ENCODE measurements at places on chromosomes 7 and 10.

DNA sequence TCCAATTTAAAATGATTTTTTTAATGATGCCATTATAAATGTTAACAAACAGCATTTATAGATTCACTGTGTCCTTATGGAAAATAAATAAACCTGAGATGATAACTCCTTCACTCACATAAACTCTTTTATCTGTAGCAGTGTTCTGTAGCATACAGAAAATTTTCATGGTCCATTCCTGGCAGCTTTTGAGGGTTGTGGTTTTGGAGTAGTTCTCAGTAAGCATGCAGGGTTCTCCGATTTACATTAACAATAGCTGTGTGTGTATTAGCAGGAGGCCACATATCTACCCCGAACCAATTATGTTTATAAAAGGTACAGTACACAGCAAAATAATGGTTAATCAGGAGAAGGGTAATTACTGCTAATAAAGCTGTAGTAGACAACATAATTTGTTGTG lies 162.7 kb downstream of the CDCA7L start:
- no peak for DNase-seq

GRCh38 chr7:42843205-42843800 lies 68.6 kb downstream of the C7orf25 start:
- no peak for DNase-seq

GRCh38 chr7:17991866-17992648 lies 35.6 kb downstream of the PRPS1L1 start:
- no peak for DNase-seq

- no peak for DNase-seq
Measured at GRCh38 chr7:17131983-17132655, 166.3 kb upstream of the AHR start.

DNA sequence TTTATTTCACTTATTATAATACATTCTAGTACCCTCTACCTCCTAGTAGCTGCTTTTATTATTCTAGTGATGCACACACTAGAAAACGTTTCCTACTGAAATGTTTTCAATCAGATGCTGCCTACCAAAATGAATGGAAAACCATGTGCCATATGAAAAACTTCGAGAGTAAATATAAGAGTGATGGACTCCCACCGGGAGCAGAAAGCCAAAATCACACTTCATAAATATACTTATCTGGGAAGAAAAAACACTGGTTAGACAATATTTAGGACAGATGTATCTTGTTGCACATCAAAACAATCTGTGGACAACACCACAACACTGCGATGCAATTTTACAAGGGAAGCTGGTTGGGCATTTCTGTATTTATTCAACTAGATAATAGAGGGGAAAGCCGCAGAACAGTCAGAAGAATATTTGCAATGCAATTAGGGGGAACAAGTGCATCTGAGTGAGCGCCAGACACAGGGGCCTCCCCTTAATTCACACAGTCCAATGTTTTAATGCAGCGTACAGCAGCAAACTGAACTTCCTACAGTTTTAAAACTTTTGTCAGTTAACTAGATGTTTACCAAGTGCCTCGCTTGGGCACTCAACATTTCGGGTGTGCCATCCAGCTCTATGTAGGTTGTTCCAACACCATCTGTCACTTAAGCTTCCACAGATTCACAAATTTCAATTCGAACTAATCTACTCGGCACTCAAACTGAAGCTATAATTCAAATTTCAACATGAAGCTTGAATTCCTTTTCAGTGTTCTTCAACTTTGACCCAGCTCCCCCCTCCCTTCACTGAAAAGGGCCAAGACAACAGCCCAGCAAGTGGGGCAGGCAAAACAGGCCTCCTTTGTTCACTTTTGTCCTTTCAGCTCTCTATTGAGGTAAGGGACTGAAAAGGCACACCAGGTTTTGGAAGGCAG lies 7.4 kb downstream of the NRCAM start:
- DNase-seq: no peak

DNA sequence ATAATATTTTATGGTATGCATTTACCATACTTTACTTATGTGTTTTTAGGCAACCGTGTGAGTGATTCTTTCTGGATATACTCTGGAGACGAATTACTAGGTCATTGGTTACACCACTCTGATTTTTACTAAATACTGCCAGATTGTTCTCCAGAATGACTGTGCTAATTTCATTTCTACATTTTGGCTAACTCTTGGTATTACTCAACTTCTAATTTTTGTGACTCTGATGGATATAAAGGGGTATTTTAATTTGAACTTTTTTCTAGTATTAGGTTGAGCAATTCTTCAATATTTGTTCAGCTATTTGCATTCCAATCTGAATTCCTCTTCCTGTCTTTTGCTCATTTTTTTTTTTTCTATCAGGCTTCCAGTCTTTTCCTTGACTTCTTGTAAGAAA lies 223.6 kb downstream of the MDFIC start:
- DNase-seq: no peak

- DNase-seq: no peak
Measured at GRCh38 chr10:29895456-29895855, 163.9 kb downstream of the JCAD start.

DNA sequence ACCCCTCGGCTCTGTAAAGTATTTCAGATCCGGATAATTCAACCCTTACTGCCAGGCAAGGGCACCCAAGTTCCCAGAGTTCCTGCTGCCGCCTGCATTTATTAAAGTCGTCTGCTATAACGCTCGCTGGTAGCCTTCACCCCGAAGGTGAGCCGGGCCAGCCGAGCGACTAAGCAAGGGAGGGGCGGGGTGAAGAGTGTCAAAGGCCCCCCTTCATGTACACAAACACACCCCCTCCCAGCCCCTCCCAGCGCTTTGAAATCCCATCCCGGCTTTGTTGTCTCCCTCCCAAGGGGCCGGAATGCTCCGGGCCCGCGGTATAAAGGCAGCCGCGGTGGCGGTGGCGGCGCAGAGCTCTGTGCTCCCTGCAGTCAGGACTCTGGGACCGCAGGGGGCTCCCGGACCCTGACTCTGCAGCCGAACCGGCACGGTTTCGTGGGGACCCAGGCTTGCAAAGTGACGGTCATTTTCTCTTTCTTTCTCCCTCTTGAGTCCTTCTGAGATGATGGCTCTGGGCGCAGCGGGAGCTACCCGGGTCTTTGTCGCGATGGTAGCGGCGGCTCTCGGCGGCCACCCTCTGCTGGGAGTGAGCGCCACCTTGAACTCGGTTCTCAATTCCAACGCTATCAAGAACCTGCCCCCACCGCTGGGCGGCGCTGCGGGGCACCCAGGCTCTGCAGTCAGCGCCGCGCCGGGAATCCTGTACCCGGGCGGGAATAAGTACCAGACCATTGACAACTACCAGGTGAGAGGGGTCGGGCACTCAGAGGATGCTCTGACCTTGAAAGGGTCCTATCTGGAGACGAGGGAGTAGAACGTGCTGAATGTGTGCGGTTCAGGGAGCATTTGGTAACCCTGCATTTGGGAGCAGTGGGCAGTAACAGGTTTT lies at the start of gene DKK1:
Gene DKK1, plus strand, starts transcription at position 349 of the 889 bp plus-strand sequence. Its CDS starts 154 bp downstream, at position 503.
- no peak for DNase-seq

DNA sequence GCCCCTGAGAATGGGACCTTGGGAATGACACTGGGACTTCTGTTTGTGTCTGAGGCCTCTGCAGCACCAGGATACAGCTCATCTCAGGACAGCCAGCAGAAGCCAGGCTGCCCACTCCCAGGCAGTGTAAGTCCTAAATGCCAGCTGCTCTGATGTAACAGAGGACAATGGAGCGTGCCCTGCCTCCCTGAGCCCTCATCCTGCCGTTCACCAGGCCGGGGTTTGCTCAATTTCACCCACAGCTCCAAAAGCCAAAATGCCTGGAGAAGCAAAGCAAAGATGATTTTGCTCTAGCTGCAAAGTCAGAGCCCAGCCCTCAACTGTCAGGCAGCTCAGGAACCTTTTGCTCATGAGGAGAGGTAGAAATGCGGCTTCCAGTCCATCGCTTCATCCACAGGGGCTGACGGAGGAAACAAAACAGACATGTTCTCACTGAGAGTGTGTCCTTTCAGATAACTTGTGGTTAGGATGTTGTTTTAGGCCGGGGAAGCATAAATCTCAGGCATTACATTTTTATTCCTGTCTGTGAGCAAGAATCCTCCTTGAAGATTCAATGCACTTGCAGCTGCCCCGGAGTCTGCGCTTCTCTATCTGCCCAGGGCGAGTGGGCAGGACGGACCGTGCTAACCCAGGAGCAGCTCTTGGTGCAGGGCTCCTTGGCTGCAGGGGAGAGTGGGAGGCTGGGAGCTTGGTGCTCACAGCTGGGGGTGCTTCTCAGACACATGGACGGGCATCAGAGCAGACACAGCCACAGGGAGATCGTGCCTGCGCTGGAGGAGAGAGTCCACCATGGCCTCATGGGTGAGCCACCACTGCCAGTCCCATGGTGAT lies 83.2 kb upstream of the CHST15 start:
- no peak for DNase-seq

DNA sequence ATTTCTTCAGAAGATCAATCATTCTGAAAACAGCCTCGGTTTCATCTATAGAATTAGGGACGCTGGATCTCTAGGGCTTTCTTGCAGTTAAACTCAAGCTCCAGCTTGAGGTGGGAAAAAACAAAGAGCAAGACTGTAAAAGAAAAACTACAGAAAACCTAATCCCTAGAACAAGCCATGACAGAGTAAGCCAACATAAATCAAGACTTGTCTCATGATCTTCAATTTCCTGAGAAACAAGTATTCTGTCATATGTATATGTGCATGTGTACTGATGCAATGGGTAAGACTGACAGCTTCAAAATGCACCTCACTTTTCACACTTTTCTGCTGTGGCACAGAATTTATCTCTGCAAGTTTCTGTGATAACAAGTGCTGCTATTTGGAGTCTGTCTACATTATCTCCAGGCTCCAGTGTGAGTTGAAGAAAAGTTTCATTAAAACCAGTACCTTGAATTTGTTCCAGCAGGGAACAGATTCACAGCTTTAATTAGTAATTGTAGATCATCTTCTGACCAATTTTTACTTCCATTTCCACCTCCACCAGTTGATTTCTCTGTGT lies 19.2 kb downstream of the PMPCB start:
- DNase-seq: no peak

DNA sequence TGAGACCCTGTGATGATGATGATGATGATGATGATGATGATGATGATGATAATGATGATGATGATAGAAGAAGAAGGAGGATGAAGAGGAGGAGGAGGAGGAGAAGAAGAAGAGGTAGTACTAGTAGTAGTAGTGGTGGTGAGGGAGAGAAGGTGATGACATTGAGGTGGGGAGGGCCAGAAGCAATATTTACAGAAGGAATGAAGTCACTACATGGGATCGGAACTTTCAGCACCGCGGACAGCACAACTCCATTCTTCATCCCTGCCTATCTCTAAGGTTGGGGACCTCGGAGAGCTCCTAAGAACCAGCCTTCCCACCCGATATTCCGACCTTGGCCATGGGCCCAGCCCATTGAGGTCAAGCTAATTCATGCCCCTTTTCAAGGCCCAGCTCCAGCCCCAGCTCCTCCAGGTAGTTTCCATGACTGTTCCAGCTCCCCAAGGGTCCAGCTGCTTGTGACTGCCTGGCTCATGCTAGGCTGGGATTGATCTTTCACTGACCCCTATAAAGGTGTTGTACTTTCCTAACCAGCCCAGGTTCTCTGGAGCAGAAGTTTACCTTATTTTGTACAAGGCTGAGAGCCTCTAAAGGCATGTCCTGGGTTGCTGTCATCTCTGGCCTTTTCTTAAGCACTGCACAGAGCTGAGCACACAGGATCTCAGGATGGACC lies 10.3 kb downstream of the CRHR2 start:
- DNase-seq: no peak

GRCh38 chr7:158082761-158083160 lies 504.9 kb downstream of the PTPRN2 start:
- no peak for DNase-seq

DNA sequence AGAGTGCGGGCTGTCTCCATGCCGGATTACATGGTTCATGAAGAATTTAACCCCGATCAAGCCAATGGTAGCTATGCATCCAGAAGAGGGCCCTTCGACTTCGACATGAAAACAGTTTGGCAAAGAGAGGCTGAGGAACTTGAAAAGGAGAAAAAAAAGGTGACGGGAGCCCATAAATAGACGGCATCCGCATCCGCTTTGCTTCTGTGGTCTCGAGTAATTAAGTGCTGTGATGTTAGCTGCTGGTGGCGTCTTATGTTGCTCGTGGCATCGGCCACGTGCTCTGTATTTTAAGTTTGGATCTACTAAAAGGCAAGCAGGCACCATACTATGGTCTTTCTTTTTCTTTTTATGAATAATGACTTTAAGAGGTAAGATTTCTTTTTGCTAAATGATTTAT lies 11.1 kb downstream of the C7orf57 start:
- no peak for DNase-seq

DNA sequence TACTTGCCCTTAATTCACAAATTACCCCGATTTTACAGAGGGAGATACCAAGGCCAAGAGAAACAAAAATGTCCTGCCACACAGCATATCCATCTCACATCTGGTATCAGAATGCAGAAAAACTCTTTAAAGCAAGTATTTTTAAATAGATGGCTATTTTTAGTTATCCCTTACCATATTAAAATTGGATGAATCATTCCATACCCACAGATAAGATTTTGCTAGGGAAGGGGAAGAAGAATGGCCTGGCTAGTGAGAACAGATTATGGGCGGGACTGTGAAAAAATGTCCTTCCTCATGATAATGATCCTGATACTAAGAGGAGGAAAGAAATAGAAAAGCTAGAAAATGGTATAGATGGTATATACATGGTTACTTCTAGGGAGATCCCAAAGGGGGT lies 80.6 kb upstream of the GATAD1 start:
- DNase-seq: no peak

DNA sequence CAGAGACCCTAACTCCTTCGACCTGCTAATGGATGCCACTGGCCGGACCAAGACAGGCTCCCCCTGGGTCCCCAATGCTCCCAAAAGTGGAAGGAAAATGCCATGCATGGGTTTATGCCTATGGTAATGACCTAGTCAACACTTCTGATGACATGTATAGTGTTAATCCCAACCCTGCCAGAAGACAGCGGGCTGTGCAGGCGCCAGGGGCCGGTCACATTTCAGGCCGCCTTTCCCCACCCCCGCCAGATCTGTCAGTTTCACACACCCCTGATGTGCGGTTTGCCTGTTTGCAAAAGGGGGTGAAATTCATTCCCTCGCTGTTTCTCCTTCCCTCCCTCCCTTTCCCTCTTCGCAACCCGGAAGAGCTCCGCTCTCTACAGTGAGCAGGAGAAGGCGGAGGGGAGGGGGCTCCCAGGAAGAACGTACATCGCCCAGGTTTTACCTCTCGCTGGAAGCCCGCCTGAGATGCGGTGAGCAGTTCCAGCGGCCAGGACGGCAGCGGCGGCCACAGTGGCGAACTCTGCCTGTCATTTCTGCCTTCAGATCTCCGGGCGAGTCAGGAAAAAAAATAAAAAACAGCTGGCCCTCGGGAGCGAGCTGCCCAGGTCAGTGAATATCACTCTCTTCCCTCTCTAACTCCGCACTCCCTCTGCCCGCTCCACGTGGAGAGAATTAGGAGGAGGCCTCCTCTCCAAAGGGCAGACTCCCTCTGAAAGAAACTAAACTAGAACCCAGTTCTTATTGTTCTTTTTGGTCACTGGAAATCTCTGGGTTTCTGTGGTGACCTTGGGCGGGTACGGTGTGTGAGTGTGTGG lies 9.4 kb upstream of the GATA3 start:
- no peak for DNase-seq

GRCh38 chr7:73423519-73424488 lies 9.8 kb upstream of the FZD9 start:
- no peak for DNase-seq

- no peak for DNase-seq
Measured at GRCh38 chr7:137165241-137165640, 178.3 kb downstream of the PTN start.
